NCI-H2081 (cell line): ENCODE measurements at places on chromosomes 4 and X.

DNA sequence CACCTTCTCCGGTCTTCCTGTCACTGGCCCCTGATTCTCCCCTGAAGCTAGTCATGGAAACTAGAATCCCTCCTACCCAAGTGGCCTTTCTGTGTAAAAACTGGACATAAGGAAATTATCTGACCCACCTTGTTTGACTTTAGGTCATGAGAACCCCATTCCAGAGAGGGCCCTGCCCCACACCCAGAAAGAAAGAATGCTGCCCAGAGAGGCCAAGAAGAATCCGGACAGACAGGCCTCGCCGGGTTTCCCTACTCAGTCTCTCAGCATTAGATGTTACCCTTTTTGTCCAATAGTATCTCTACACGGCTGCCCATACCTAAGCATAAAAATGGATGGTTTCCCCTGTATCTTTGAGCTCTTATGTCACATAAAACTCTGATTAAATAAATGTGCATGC is 83.3 kb upstream of the HELT start:
- no peak for DNase-seq

DNA sequence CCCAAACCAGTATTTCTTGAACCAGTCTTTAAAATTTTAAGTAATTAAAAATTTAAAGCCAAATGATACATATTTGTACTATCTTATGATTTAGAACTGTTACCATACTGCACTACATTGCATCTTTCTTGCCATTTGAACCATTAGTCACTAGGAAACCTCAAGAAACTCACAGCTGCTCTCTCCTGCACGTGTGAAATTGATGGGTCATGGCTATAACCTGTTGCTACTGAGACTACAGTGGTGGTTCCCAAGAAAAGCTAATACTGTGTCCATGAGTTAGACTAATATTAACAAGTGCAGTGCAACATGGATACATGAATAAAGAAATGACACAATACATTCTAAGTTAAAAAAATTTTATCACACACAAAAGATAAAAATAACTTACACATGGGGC is 88.4 kb downstream of the PDE5A start:
- DNase-seq = no peak

DNA sequence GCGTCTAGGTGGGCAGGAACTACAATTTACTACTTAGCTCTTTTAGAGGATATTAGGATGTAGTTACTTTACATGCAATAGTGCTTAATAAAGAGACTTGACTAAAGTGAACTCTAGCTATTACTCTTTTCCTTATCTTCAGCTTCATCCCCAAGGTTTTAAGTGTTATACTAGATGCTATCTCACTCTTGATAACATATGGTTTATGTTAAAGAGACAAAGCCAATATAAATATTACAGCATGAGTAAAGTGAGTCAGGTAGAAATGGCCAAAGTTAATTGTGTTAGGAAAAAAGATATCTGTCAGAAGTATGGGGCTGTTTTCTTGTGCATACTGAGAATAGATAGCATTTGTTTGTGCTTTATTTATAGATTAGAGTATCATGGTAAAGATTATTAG is 80.5 kb downstream of the STAG2 start:
- DNase-seq = no peak

DNA sequence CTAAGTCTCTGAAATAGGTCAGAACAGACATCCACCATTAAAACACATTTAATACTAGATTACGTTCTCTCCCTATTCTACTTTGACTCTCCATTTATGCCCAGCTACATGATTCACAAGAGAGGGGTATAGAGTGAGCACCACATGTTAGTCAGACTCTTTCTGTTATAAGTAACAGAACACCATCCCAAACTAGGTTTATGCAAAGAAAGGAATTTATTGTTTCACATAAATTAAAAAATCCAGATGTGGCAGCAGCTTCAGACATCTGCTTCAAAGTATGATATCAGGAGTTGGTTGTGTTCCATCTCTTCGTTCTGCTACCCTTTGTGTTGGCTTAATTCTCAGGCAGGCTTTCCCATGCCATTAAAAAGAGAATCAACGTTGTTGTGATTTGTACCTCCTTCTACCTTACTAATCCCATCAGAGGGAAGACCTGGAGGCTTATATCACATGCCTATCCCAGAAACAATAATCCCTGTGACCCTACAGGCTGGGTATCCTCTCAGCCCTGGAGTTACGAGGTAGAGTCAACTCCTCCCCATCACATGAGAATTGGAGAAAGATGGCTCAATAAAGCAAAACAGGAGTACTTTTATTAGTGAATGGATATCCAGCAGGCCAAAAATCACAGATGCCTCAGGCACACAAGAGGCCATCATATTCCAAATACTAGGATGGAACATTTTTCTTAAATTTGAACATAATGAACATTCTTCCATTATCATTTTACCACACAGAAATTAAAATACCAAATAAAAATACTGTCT is 163.2 kb downstream of the SLC7A11 start:
- DNase-seq = no peak

DNA sequence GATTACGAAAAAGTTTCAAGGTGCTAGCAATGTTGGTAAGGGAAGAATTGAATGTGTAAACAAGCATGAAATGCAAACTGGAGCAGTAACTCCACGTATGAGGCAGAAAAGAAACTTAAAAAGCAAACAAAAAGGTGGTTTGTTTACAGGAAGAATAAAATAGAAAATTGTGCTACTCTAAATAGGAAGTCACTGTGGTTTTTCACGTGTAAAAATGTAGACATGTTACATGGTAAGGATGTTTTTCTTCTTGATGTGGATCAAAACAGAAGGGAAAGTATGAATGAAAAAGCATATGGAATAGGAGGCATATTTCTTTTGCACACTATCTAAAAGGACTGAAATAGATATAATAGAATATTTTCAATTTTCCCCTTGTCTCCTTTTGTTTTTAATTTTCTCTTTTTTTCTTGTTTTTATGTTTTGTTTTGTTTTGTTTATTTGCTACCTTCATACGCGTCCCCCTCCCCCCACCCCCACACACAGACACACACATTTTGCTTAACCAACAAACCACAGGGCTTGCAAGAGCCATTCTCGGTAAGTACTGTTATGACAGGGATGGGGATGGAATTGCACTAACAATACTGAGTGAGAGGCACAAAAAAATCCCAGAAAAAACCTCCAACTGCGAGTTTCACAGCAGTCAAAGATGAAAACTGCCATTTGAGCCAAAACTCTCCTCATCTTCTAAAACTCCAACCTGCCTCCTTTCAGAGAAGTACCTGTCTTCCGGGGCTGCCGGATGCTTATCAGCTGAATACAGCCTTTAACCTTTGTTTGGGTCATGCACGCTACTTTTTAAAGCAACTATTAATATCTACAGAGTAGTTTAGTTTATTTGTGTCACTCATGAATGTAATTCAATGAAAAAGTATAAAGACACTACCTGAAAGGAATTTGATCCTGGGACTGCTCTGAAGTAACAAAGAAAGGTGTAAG is 135.8 kb downstream of the IL15 start:
- no peak for DNase-seq

DNA sequence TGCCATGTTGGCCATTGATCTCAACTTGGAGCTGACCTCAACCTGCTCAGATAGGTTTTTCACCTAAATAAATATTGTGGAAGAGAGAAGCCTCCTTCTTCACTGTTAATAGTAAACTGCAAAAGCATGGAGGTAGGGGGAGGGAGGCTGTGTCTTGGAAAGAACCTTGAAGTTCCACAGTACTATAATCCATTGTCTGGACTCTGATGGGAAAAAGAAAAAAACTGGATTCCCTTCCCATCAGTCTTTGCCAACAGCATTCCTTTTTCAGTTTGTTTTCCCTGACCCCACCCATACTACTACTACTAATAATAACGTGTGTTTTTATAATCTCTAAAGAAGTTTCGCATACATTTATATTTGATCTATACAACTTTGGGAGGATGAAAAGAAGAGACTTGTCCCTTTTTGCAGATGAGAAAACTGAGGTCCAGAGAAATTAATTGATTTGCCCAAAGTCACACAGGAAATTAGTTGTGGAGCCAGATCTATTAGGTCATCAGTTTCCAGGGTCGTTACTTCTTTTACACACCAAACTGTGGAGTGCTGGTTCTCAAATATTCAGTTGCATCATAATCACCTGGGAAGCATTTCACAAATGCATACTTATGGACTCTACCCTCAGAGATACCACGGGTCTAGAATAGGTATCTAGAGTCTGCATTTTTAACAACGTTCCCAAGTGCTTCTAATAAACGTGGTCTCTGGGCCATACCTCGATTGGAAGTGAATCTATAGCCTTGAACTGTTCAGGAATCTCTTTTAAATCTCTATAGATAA is 59.1 kb downstream of the LUZP4 start:
- DNase-seq = no peak

DNA sequence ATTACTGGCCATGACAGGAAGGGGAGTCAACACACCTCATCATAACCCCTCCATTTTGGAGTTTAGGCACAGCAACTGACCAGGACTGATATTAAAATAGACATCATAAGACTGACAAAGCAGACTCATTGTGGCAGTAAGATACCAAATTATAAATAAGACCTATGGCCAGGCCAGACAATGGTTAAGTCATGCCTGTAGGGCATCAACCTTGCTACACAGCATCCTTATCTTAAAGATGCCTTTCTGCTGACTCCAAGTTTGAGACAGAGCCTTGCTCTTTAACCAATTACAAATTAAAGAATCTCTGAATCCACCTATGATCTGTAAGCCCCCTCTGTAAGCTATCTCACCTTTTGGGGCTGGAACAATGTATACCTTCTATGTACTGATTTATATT is 65.5 kb downstream of the VCX2 start:
- DNase-seq = no peak

DNA sequence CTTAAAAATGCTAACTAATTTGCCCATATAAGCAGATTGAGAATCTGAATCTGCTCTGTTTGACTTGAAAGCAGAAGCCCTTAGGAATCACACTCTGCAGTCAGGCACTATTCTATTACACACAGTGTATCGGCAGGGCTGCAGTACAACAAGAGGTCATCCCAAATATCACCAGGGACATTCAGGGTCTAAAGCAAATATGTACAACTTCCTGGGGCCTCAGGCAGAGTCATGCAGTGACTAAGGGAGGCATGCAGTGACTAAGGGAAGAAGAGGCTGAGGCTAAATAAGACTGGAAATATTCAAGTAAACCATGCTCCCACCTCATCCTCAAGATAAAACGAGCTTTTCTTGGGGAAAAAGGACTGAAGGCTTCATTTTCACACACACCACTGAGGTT is 20.9 kb downstream of the MAPK10 start:
- no peak for DNase-seq

- no peak for DNase-seq
Observed at GRCh38 chrX:67700602-67701001, 156.8 kb downstream of the AR start.

GRCh38 chr4:33316033-33316432 is 2595.9 kb downstream of the PCDH7 start:
- DNase-seq = no peak

DNA sequence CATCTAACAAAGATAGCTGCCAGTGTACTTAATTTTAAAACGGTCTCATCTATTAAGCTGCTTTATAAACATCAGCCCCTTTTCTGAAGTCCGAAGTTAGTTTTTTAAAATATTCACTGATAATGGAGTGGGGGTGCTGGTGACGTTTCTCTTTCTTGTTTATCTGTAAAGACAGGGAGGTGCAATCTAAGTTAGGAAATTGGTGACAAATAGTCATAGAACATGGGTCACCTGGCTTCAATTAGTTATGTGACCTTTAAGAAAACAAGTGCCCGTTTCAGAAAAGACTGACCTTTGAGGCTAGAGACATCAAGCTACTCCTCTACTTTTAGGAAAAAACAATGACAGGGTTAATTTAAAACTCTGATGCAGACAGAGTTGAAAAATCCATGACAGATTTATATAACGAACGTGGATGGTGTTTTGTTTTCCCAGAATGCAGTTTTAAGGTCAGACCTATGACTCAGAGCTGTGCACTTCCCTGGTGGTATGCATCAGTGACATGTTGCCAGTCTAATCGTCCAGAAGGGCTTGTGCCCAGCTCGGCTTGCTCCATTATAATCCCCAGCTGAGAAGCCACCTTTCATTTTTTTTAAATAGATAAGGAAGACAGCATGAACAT is 38.2 kb downstream of the FHL1 start:
- DNase-seq = no peak
